ENCODE measurements at places on chromosomes 1 and 21. TPM values are rescaled to one million over a fixed set of nuclear protein-coding genes. Genes with fewer than 3 reads are reported as not detected.

CNN3 gene
- total RNA-seq = 146 TPM

- no peak for DNase-seq
These were observed 15.0 kb upstream of the THEM5 start for GRCh38 chr1:151868486-151868885.

NDUFS5 gene
- 393 TPM for total RNA-seq

ZNF436 gene
- total RNA-seq = 23.9 TPM

DNA sequence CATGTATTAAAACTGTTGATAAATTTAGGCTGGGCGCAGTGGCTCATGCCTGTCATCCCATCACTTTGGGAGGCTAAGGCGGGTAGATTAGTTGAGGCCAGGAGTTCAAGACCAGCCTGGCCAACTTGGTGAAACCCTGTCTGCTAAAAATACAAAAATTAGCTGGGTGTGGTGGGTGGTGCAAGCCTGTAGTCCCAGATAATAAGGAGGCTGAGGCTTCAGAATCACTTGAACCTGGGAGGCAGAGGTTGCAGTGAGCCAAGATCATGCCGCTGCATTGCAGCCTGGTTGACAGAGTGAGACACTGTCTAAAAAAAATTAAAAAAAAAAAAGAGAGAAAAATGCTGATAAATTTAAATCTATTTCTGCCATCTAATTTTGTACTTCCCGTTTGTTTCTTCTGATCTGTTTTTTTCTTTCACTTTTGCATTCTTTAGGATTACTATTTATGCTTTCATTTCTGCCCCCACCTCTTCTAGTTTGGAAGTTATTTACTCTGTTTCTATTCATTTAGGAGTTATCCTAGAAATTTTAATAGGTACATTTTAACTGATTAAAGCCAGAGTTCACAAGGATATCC, 3.2 kb upstream of the DENND1B start:
- no peak for DNase-seq

- DNase-seq = no peak
These were observed 5.0 kb upstream of the FMN2 start for GRCh38 chr1:240086726-240087125.

RUSC1 gene
- total RNA-seq = 14.1 TPM

DIO1 gene
- total RNA-seq = 8.2 TPM

PGBD5 gene
- 0.98 TPM for total RNA-seq

C1orf185 gene
- not detected for total RNA-seq

SEC22B gene
- total RNA-seq = 37.8 TPM

PROK1 gene
- 42.9 TPM for total RNA-seq

C1orf105 gene
- total RNA-seq = not detected

ACADM gene
- total RNA-seq = 46.7 TPM

CLIC4 gene
- 162 TPM for total RNA-seq

DNA sequence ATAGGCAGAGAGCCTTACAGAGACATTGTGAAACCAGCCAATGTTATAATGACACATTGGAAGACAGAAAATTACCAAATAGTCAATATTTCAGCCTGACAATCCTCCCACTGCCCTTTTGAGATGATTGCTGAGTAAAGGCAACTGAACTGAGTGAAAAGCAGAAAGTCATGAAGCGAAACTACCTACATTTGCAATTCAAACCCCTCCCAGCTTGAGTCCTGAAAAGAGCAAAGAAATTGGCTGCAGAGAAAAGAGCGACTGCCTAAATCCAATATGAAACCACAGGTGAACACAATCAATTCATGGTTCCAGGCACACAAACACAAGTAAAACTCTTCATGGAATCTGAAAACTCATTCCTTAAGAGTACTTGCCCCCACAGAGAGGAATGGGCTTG, 143.4 kb upstream of the CHRM3 start:
- DNase-seq = no peak

DNA sequence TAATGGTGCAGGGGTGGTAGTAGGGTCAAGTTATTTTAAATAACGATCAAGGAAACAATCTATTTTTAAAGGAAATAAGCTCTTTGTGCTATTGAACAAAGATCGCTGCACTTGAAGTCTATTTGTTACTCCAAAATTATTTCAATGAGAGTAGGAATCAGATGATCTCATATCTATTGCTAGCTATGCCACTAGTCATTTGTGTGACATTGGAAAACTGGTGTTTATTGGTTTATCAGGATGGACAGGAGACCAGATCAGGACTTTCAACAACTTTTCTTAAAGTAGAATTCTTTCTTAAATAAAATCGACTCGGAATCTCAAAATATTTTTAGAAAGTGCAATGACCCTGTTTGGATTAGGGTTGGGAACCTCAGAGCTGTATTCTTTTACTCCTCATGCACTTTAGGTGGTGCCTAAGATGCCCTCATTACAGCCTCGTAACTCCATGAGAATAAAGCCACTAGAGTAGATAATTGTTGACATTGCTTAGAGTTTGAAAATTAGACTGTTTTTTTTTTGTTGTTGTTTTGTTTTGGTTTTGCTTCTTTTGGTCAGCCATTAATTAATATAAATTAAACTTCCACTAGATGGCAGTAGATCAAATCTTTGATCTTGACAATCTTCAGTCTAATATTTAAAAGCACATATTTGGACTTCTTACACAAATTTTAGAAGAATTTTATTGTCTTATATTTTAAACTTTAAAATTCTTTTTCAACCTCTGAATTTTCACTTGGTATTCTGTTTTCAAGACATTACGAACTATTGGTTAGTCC, 352.4 kb downstream of the USP25 start:
- no peak for DNase-seq

DNA sequence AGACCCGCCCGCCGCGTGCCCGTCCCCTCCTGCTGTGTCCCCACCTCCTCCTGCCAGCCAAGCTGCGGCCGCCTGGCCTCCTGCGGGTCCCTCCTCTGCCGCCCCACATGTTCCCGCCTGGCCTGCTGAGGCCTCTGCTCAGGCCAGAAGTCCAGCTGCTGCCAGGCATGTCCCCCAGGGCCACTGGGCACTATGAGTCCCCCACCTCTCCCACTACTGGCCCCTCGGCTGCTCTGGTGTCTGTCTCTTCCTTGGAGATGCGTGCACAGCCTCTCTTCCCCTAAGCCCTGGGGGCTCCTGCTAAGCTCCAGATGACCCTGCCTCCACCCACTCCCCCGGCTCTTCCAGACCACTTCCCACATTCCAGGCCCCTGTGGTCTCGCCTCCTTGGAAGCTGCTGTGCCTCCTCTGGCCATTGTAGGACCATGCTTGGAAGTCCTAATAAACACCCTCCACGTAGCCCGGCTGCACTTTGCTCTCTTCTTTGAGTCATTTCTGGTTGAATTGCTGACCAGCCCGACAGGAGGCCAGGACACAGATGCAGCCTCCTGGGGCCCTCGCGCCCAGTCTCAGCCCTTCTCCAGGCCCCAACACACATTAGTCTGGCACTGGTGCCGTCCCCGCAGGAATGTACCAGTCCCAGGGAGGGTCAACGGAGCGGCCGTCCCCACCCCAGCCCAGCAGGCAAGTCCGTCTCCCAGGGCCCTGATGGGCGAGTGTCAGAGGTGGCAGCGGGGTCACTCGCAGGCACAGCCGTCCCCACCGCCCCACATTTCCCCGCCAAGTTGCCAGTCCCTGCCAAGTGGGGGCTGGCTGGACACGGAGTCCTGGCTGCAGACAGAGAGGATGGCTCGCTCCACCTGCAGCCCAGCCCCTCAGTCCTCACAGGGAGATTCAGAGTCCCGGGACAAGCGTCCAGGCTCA, 1.1 kb downstream of the KRTAP10-12 start:
- no peak for DNase-seq

DNA sequence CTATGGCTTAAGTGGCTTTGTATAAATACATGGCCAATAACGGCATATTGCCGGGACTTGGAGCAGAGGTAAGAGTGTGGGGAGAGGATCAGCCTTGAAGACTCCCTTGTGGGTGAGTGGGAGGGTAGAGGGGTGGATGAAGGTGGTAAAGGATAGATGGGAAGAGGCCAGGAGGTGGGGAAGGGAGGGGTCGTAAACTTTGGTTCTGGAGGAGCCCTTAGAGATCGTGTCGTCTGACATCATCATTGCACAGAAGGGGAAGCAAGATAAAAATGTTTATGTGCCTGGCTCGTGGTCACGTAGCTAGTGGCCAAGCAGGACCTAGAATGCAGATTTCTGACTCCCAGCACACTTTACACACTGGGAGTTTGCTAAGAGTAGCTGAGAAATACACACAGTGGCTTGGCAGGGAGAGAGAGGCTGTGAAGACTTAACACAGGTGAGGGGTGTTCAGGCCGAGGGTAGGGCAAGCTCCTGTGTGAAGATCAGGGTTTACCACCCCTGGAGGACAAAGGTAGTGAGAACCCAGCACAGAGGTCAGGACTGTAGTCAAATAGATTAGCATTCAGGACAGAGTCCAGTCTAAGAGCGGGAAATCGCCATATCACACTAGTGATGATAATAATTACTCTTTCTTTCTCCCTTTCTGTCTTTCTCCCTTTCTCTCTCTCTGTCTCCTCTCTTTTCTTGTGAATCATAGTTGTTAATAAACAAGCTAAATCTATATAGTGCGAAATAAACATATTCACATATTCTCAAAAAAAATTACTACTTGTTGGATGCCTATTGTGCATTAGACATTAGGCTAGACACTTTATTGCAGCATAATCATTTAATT, 75.5 kb downstream of the LRRC8D start:
- DNase-seq = no peak

DNA sequence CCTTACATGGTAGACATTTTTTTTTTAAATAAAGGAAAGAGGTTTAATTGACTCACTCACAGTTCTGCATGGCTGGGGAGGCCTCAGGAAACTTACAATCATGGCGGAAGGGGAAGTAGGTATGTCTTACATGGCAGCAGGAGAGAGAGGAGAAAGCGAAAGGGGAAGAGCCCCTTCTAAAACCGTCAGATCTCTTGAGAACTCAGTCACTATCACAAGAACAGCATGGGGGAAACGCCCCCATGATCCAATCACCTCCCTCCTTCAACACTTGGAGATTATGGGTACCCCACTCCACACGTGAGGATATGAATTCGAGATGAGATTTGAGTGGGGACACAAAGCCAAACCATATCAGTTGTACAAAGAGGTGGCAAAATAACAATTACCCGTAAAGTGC, 301.7 kb downstream of the GRIK1 start:
- no peak for DNase-seq

- DNase-seq = no peak
These were observed 674.9 kb upstream of the ADGRL4 start for GRCh38 chr1:79681382-79681781.

DNA sequence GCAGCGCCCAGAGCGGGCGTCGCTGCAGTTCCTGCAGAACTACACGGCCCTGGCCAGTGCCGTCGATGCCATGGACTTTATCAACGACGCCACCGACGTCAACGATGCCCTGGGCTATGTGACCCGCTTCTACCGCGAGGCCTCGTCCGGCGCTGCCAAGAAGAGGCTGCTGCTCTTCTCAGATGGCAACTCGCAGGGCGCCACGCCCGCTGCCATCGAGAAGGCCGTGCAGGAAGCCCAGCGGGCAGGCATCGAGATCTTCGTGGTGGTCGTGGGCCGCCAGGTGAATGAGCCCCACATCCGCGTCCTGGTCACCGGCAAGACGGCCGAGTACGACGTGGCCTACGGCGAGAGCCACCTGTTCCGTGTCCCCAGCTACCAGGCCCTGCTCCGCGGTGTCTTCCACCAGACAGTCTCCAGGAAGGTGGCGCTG, 22.0 kb downstream of the COL6A1 start:
- DNase-seq = peak; percentile 34

CLEC20A gene
- total RNA-seq = not detected

ITSN1 gene
- 113 TPM for total RNA-seq

DNA sequence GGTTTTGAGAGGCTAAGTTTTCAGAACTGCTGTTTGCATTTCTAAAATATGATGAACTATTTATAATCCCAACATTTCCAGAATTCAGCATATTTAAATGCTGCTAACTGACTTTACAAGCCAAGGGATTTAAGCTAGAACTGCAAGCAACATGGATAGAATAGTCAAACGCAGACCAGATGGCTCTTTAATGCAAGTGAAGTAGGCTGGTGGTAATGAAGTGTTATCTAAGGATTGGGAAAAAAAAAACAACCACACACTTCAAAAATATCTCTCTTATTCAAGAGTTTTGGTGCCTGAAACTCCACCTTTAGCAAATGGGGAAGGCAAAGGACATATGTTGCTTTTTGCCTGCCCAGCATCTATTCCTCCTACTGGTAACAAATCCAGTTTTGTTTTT, 20.9 kb upstream of the SSX2IP start:
- DNase-seq = no peak

PLPPR4 gene
- total RNA-seq = 1.3 TPM

- no peak for DNase-seq
These were observed 184.7 kb upstream of the CACYBP start for GRCh38 chr1:174815036-174815435.

DPT gene
- total RNA-seq = 62.6 TPM

- DNase-seq = no peak
These were observed 7.2 kb upstream of the ETS2 start for GRCh38 chr21:38798481-38798882.

All from breast epithelium (tissue), 4 donors.